ENCODE measurements at places on chromosomes 4 and X.

DNA sequence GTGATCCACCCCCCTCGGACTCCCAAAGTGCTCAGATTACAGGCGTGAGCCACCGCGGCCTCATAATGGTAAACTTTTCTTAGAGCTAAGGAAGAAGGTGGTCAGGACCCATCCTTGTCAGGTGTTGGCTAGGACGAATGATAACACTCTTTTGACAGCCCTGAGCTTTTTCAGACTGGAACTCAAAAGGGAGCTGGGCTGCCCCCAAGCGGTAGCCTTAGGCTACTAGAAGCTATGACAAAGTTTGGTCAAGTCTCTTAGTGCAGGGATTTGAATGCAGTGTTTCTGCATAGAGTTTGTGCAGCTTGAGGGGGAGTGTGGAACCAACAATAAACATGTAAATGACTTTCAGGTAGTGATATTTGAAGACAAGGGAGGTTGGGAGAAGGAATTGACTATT is 11.8 kb upstream of the HSD17B10 start:
- peak; percentile 73 for DNase-seq

- no peak for DNase-seq
Observed at GRCh38 chrX:7219153-7219705, 71.3 kb upstream of the PUDP start.

DNA sequence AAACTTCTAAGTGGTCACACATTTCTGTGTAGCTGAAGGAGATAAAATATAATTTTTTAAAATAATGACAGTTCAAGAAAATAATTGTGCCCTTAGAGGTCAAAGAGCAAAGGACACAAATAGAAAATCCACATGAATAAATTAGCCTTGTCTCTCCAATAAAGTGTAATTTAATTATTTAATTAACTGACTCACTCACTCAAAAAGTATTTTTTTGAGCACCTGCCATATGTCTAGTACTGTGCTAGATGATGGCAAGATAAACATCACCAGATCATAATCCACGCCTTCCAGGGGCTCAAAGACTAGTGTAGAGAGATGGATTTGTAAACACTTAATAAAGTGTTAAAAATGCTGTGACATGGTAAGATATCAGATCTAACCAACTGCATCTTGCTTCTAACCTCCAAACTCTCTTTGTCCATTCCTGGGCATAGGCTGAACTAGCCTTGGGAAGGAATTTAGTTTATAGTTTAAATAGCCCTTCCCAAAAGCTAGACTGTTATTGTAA is 112.5 kb downstream of the SCLT1 start:
- no peak for DNase-seq

DNA sequence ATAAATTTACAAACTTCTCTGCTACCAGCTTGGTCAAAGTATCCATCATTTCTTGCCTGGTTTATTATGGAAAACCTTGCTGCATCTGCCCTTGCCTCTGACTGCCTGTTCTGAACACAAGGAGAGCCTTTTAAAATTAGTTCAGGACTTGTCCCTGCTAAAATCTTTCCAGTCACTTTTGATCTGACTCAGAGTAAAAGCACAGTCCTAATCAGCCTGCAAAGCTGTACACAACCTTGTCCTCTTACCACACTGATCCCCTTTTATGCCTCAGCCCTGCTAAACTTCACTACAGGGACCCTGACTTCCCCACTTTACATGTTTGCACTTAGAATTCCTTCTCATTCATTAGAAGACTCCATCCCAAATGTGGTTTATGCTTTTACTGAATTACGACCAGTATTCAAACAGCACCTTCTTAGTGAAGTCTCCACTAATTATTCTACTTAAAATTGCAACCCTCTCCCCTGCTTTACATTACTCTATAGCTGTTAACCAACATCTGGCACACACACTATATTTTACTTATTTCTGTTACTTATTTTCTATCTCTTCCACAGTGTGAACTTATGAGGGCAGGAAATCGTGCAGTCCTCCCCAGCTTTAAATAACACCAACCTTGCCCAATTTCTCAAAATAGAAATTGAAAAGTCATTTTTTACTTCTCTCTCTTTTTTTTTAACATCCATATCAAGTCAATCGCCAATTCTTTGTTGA is 6.3 kb downstream of the GABRA4 start:
- DNase-seq = no peak

GRCh38 chrX:123961268-123962005 is at the start of gene STAG2:
TSS of gene STAG2 (plus strand) at chrX:123961706. CDS start at chrX:124022628, 60,922 bp downstream.
- DNase-seq = peak; percentile 72

DNA sequence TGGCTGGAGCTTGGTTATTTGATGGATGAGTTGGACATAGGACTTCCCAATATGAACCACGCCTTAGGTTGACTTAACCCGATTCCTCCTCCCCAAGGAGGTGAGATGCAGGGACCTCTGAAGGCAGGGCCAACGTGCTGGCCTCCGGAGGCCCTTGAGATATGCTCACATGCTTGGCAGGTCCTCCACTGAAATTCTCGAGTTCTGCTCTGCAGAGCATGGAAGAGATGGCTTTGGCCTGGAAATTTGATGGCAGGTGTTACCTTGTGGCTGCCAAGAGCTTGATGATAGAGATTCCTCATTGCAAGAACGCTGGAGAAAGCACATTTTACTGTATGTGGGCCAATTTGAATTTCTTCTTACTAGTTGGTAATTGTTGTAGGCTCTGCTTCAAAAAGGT is 117.4 kb upstream of the LIMCH1 start:
- no peak for DNase-seq

GRCh38 chr4:16269240-16269639 is 43.0 kb upstream of the TAPT1 start:
- DNase-seq = no peak

DNA sequence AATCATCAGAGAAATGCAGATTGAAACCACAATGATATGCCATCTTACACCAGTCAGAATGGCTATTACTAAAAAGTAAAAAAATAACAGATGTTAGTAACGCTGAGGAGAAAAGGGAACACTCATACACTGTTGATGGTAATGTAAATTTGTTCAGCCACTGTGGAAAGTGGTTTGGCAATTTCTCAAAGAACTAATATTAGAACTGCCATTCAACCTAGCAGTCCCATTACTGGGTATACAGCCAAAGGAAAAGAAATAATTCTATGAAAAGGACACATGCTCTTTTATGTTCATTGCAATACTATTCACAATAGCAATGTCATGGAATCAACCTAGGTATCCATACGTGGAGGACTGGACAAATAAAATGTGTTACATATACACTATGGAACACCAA is 566.3 kb downstream of the STPG2 start:
- DNase-seq = no peak

GRCh38 chrX:44675362-44676024 is 132.8 kb upstream of the FUNDC1 start:
- no peak for DNase-seq

GRCh38 chr4:39825741-39826231 is 127.8 kb downstream of the UBE2K start:
- DNase-seq = no peak

DNA sequence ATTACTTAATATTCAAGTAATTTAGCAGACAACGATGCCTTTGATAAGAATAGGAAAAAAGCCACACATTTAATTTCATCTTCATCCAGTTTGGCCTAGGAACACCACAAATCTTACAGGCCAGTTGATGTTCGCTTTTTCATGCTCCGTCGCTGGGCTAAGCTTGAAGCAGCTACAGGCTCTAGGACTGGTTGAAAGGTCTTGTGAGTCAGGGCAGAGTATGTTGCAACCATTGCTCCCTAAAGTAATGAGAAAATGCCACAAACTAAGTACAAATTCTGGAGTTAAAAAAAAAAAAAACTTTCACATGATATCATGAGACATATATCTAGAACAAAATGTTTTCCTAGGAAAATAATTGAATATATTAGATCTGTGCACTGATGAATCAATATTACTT is 123.8 kb downstream of the RPS6KA6 start:
- no peak for DNase-seq

DNA sequence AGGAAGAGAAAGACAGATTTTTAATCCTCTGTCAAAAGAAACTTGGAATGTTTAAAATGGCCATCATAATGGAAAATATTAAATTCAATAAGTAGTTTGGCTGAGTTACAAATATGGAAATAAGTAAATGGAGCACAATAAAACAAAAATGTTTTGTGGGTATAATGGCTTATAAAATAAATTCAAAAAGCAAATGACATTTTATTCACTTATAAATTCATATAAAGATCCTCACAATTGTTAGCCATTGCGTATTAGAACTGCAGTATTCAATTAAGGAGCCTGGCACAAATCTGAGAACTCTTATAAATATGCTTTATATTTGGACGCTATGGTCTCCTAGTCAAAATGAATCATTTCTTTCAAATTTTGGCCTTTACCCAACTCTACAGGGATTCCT is 339.0 kb upstream of the PABPC4L start:
- DNase-seq = no peak

DNA sequence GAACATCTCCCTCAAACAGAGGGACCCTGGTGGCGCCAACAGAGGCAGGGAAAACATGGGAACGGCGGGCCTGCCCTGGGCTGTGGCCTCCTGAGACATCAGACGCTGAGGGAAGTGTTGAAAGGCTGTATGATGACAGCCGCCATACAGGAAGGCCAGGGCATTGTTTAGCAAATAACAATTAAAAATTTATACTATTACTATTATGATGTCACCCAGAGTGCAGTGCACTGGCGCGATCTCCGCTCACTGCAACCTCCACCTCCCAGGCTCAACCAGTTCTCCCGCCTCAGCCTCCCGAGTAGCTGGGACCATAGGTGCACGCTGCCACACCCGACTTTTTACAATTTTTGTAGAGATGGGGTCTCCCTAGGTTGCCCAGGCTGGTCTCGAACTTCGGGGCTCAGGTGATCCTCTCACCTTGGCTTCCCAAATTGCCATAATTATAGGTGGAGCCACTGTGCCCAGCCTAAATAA is 54.6 kb downstream of the CPZ start:
- DNase-seq = no peak

DNA sequence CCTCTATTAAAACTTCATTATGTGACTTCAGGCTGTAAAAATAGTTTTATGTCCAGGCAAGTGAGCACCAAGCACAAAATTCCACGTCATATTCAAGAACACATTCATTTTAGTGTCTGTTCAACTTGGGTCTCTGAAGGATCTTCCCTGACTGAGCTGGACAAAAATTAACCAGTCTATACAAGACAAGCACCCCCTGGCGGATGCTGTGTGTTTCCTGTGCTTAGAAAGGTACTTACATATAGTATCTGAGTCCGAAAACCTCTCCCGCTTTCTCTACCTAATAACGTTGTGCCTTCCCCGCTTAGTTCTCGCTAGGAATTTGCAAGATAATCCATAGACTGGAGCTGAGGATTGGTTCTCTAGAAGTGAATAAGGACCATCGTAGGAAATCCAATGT is 2214.5 kb upstream of the TENM3 start:
- DNase-seq = peak; percentile 1

GRCh38 chr4:188688956-188689355 is 549.7 kb downstream of the TRIML1 start:
- no peak for DNase-seq

DNA sequence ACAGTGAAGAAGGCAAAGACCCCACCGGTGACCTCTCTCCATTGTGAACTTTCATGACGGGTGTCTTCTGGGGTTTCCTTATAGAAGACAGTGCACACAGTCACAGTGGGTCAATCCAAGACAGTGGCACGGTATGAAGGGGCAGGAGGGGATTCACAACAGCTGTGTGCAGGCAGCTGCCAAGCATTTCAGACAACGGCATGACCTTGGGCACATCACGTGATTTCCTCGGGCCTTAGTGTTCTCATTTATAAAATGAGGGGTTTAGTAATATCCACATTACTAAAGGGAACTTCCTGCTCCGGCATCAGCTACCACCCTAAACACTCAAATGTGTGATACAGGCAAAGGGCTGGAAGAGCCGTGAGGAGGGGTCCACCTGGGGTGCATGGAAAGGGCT is 42.9 kb downstream of the RBM47 start:
- no peak for DNase-seq

DNA sequence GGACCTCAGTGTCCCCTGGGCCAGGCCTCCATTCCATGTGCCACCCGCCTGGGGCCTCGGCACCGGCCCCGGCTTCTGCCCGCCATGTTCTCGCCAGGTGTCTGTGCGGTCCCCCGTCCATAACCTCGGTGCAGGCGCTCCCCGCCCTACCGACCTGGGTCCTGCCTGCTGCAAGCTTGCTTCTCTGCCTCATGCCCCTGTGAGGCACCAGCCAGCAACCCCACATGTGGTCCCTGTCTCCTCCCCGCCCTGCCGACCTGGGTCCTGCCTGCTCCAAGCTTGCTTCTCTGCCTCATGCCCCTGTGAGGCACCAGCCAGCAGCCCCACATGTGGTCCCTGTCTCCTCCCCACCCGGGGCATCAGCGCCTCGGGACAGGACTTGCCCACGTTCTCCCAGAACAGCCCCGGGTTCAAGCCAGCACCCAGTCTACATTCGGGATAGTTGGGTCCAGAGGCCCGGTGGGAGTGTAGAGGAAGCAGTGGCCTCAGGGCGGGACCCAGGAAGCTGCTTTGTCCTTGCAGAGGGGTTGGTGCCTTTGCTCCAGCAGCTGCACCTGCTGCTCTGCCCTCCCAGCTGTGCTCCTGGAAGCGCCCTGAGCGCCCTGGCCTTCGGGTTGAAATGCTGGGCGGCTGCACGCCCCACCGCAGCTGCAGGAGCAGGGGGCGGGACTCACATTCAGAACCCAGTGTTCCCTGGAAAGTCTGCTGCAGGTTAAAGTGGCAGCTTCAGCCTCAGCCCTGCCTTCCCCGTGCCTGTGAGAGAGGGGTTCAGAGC is 20.1 kb upstream of the UVSSA start:
- DNase-seq = no peak

- no peak for DNase-seq
Observed at GRCh38 chr4:138291431-138291830, 49.3 kb upstream of the SLC7A11 start.

GRCh38 chr4:138389976-138390685 is 148.0 kb upstream of the SLC7A11 start:
- no peak for DNase-seq

GRCh38 chrX:9781941-9782340 is 4.3 kb upstream of the SHROOM2 start:
- no peak for DNase-seq

GRCh38 chrX:83819304-83819703 is 41.6 kb upstream of the CYLC1 start:
- no peak for DNase-seq

GRCh38 chr4:67809502-67809901 is 55.3 kb upstream of the GNRHR start:
- DNase-seq = no peak

GRCh38 chr4:6964858-6965257 is 55.2 kb downstream of the TBC1D14 start:
- DNase-seq = no peak

GRCh38 chr4:39044956-39045826 is 13.0 kb upstream of the TMEM156 start:
- no peak for DNase-seq

DNA sequence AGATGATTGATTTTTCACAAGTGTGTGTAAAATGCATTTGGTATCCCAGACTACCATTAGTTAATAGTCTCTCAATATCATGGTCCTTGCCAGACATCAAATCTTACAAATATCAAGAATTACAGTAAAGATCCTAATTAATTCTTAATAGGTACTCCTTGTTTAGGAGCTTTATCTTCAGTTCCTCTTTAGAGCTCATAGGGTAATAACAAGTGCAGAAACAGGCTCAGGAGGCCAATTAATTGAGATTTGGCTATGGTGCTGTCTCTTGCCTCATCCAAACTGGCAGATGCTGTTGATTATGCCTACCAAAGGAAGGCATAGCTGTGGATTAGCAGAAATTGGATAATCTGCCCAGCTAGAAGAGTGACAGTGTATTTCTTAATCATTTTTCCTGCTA is 6.9 kb downstream of the MTMR1 start:
- DNase-seq = no peak

- DNase-seq = no peak
Observed at GRCh38 chrX:675955-676295, 45.3 kb downstream of the SHOX start.

GRCh38 chr4:139221687-139222086 is 44.7 kb upstream of the ELF2 start:
- DNase-seq = no peak
